ENCODE measurements at places on chromosomes 7 and 10.

DNA sequence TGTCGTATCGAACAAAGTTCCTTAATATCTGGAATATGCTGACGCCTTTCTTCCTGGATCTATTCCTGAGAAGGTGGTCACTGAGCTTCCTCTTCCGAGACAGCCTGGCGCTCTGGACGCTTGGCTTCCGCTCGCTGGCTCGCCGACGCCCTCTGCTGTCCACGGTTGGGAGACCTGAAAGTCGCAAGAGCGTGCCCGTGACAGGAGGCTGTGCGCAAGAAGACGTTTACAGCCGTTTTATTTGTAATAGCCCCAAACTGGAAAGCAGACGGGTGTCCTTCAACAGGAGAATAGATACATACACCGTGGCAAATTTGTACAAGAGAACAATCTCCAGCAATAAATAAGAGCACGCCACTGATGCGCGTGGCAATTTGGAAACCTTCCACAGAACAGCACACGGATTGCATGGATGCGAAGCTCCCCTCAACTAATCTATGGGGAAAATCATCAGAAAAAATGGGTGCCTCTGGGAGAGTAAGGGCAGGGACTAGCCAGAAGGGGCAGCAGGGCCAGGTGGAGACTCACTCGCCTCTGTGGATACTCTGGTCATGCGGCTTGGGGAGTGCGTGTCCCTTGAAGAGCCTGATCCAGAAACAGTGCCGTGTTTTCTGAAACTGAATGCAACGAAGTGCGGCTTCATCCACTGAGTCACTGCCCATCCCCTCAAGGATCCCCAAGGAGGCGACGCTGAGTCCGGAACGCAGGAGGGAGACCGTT, 41.5 kb upstream of the BNIP3 start:
- peak; percentile 75 for DNase-seq

DNA sequence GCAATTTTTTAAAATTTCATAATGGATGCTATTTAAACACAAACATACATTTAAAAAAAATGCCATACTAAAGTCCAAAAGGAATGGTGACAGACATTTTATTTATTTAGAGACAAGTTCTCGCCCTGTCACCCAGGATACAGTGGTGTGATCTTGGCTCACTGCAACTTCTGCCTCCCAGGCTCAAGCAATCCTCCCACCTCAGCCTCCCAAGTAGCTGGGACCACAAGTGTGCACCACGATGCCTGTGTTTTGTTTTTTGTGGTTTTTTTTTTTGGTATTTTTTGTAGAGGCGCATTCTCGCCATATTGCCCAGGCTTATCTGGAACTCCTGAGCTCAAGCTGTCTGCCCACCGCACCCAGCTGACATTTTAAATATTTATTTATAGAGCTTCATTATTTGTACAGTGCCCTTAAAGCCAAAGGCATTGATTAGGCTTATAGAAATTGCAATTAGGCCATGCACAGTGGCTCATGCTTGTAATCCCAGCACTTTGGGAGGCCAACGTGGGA, 703.5 kb downstream of the AUTS2 start:
- DNase-seq = no peak

DNA sequence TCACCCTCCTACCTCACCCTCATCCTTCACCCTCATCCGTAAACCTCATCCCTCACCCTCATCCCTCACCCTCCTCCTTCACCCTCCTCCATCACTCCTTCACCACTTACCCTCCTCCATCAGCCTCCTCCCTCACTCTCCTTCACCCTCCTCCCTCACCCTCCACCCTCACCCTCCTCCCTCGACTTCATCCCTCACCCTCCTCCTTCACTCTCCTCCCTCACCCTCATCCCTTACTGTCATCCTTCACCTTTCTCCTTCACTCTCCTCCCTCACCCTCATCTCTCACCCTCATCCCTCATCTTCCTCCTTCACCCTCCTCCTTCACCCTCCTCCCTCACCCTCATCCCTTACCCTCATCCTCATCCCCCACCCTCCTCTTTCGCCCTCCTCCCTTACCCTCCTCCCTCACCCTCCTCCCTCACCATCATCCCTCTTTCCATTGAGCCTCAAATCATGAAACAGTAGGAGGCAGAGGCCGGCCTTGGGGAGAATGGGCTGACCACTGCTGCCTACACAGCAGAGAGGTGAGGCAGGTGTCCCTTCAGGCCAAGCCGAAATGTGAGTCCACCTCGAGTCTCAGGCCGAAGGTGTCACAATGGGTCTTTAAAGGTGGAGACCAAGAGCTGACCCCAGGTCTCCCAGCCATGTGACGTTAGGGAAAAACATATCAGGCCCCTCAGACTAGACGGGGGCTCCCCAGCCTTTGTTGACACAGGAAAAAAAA, 53.0 kb downstream of the PDGFA start:
- no peak for DNase-seq

GRCh38 chr10:93992400-93993030, 1.2 kb upstream of the PLCE1 start:
- no peak for DNase-seq

DNA sequence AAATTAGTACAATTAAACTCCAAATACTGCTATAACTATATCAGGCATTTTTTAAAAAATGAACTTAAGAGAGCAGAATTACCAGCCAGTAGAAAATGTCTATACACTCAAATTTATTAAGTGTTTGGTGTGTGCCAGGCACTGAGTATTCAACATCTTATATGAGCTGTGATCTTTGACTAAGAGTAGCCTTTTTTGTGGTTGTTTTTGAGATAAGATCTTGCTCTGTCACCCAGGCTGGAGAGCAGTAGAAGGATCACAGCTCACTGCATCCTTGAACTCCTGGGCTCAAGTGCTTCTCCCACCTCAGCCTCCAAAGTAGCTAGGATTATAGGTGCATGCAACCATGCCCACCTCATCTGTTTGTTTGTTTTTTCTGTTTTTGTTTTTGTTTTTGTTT, 102.5 kb upstream of the CELF2 start:
- no peak for DNase-seq

DNA sequence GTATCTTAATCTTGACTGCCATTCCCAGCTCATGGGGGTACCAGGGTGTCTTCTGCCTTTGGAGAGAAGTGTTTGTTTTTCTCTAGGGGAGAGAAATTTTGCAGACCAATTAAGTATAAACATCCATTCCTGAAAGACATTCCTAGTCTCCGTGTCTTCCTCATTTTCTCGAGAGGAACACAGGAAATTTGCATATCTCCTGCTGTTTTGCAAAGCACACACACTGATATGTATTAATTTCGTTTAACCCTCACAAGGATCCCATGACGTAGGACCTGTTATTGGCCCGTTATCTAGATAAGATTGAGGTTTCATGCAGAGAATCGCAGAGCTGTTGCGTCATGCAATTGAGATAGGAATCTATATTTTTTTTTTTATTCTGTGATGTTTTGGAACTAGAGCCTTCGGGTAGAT, 944 bp downstream of the RHBDD2 start:
- DNase-seq = peak; percentile 72

DNA sequence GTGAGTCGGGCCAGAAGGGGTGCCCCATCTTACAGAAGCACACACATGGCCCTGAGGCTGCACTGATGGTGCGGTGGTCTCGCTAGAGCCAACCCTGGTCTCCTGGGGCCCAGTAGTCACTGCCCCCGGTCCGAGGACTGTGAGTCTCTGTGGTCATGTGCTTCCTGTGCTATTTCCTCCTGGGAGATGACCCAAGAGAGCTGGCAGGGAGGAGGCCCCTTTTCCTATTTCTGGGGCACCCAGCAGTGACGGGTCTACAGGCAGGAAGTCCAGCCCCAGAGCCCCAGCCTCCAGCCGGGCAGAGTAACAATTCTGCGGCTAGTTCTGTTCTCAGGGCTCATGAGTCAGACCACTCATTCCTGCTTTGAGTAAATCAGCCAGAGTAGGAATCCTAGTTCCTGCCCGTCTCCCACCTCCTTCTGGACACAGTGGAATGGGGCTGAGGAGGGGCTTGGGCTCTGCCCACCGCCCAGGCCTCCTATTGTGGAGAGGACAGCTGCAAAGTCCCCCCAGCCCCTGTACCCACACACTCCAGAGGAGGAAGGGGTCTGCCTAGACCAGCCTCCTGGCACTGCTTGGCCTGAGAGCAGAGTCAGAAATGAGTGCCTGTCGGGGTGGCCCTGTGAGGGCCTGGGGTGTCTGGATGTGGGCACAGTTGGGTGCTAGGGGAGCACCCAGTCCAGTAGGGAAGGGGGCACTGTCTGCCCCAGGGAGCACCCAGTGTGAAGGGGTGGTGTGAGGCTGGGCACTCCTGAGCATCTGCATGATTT, 80.5 kb upstream of the PPIF start:
- peak; percentile 39 for DNase-seq

DNA sequence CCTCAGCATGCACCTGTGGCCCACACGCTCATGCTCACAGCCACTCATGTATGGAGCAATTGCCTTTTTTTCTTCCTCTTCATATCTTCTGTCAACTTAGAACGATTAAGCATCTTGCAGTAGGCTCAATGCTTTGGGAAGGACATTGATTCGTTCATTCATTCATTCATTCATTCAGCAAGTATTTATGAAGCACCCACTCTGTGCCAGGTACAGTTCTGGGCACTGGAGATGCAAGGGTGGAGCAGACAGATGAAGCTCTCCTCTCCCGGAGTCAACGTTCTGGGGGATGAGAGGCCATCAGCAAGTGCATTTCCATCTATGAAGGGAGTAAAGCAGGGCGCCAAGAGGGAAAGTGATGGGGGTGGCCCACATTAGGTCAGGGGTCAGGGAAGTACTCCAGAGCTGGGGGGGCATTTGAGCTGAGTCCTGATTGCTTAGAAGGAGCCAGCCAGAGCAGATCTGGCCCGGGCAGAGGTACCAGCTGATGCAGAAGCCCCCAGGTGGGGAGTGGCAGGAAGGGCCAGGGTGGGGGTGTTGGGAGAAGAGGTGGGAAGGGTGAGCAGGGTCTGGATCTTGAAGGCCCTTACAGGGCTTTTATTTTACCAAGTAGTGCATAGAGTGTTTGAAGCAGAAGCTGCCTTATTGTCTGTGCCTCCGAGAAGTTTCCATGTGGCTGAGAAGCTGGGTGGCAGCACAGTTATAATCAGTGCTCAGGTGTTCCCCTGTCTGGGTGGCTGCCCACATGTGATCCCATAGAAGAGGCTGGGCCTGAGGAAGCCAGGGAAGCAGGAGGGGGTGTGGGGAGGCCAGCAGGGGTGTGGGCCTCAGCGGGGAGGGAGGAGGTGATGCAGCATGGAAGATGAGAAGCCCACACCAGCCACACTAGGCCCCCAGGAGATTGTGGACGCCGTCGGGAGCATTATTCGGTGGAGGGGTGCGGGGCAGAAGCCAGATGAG, 36.2 kb downstream of the CHST3 start:
- DNase-seq = no peak

- DNase-seq = no peak
Measured at GRCh38 chr7:101518336-101518735, 110.8 kb downstream of the MYL10 start.

- DNase-seq = no peak
Measured at GRCh38 chr7:40833888-40834234, 699.1 kb downstream of the SUGCT start.

DNA sequence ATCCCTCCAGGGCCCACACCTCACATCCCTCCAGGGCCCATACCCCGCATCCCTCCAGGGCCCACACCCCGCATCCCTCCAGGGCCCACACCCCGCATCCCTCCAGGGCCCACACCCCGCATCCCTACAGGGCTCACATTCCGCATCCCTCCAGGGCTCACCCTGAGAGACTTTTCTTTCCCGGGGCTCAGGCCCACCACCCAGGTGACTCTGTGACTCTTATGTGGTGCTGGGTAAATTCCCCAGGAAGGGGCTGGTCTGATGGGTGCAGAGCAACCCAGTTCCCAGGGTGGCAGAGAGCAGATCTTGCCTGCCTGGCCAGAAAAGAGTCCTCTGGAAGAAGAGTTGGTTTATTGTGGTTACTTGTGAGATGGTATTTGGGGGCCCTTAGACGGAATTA, 290.7 kb downstream of the TCERG1L start:
- DNase-seq = no peak

DNA sequence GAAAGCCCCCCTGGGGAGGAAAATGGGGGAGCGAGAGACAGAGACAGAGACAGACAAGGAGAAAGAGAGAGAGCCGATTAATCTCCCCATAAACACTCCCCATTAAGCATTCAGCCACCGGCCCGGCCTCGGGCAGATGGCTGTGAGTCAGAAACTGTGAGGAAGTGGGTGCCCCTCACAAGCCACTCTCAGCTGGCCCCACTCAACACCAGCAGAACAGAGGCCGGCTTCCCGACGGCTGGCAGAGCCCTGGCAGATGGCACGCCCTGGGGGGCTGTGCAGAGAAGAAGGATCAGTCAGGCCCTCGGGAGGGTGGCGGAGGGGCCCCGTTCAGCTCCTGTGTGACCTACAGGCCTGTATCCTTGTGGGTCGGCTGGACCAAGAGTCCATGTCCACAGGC, 41.2 kb downstream of the CAMK2B start:
- DNase-seq = no peak

DNA sequence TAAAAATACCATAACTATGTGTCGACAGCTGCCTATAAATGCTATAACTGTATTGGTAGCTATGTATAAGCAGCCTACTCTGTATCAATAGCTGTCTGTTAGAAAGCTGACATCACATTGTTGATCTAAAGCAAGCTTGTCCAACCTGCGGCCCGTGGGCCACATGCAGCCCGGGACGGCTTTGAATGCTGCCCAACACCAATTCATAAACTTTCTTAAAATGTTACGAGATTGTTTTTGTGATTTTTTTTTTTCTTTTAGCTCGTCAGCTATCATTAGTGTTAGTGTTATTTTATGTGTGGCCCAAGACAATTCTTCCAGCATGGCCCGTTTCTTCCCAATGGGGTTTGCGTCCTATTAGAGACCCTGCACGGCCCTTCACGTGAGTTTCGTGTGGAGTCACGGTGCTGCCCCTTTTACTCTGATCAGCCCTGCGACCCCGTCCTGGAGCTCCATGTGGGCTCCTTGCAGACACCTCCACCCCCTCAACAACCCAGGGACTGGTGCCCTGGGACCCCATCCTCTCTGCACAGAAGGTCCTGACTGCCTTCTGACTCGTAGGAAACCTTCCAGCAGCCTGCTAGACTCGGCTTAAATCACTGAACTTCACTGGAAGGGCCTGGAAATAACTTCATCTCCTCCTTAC, 4.5 kb upstream of the PRKAR1B start:
- DNase-seq = no peak

DNA sequence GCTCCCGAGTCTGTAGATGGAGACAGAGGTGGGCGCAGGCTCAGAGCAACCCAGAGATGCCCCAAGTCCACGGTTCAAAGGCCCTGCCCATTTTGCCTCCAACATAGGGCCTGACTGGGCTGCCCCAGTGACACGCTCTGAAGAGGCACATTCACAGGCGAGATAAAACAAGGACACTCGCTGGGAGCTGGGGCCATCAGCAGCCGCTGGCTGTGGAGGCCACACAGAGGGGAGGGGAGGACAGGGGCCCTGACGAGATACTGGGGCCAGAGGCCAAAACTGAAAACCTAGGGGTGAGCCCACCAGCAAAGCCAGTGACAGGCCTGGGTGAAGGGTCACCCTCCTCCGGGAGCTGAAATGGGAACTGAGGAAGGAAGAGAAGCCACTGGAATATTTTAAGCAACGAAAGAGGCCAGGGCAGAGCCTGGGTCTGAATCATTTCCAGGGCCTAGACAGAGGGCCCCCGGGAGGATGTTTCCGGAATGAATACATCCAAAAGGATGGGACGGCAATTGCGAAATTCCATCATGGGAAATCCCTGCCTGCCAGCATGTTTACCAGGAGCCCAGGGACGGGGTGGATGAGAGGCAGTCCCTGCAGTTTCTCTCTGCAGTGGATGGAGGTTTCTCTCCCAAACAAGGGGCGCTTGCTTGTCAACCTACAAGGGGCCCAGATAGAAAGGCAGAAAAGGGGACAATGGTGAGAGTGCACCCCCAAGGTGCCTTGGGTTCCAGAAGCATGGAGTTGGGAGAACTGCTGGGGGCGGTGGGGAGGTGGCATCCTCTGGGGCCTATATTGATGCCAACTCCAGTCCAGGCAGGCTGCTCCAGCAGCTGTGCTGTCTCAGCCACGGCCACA, 29.0 kb upstream of the HSPA12A start:
- no peak for DNase-seq

- no peak for DNase-seq
Measured at GRCh38 chr7:65222655-65223054, 151.0 kb upstream of the ZNF92 start.
